ENCODE measurements at places on chromosomes 7 and 10.

DNA sequence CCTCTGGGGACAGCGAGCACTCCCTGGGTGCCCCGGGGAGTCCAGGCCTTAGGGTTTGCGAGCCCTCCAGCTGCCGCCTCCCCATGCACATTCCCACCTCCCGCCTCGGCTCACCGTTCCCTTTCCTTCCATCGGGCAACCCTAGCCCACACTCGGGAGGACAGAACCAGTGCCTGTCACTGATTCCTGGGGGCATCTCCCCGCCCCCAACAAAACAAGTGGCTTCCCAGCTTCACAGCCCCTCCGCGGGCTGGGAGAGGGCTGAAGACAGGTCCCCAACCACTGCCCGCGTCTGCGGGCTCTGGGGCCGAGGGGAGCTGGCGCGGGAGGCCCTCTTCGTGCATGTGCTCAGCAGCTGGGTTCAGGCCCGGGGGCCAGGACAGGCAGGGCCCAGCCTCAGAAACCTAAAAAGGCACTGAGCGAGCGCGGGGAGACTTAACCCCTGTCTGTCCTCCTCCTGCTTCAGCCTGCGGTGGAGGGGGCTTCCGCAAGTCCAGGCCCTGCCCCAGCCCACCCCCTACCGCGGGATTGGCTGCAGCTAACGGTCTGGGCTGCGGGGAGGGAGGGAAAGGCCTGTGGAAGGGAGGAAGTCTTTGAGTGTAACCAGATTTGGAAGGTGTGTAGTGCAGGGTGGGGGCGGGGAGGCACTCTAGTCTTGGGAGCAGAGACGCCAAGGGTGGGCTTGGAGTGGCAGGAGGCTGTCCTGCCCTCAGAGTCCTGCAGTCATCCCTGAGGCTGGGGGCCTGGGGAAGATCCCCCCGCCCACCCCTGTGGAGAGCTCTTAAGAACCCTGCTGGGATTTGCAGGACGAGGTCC lies 1.2 kb downstream of the FLNC start:
- DNase-seq: no peak

DNA sequence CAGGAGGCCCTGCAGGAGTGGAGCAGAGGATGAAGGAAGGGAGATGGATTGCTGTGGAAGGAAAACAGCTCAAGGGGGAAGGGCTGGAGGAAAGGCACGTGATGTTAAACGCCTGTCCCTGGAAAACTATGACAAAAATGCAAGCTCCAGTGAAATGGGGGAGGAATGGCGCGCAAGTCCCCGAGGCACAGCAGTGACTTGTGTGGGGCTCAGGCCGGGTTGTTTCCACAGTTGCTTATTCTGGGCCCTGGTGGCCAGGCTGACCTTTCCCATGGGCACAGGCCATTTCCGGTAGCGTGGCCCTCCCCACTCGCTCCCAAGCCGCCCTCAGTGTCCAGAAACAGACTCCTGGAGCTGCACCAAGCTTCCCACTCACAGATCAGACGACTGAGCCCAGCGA lies 68.1 kb upstream of the PDGFA start:
- DNase-seq: no peak

DNA sequence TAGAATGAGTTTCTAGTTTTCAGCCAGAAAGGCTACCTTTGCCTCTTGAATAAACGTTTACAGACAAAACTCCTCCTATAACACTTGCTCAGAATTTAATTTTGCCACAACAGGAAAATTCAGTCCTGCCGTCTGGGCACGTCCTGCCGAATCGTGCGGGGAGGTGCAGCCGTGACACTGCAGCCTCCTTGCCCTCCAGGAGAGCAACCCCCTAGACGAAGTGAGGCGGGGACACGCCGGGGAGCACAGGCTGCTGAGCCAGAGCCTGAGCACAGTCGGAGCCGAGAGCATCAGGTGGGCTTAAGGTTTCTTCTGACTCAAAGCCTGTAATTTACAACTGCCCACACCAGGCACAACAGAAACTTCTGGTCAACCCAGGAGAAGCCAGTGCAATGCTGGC lies 102.3 kb downstream of the DYNC2I1 start:
- DNase-seq: no peak

- no peak for DNase-seq
Observed at GRCh38 chr7:18626717-18627116, 131.2 kb downstream of the HDAC9 start.

- DNase-seq: no peak
Observed at GRCh38 chr7:133763076-133763640, 364.0 kb upstream of the LRGUK start.

DNA sequence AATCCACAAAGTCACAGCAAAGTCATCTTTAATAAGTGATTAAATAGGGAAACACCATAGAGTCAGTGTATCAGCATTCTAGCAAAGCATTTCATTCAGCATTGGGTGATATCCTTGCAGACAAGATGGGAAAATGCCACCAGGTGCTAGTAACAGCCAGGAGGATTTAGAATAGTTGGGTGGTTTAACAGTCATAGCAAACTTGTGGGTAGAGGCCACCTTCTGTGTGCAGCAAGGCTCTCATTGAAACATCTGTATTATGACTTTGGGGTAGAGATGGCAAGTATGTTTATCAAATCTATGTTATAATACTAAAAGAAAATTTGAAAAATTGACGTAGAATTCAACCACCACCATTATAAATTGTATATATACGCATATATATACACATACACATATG lies 26.4 kb upstream of the ADO start:
- no peak for DNase-seq

- no peak for DNase-seq
Observed at GRCh38 chr10:91146146-91146545, 74.3 kb upstream of the PCGF5 start.

DNA sequence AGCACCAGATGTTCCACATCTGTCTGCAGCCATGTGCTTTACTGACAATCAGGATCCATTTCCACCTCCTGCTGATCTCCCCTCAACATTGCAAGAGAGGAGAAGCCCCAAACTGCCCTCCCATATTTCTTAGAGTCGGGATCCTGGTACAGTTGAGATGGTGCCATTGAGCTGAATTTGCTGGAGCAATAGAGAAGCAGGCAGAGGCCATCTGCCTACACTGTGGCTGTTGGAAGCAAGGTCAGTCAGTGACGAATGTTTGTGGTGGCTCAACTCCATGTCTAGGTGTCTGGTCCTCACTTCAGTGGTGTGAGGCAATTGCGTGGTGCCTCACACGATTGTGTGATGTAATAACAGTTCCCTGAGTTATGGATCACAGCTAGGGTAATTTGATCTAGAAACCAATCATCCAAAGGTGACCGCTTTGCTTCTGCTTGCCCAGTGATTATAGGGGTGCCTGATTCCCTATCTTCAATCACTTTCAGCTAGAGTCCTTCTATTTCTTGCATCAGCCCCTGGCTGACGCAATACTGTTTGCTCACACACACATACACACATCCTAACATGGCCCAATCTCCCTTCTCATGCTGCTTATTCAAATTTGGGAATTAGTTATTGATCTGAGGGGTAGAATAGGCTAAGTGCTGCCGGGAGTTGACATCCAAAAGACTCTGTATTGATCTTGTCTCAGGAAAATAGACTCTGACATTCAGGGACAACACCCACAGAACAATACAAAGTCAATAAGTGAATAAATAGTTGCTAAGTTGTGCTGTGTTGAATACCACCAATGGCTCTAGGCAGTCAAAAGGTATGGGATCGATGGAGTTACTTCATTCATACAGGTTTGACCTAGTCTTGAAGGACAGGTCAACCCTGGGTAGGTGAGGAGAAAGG lies 46.1 kb upstream of the SLC35B4 start:
- no peak for DNase-seq
